ENCODE measurements at places on chromosomes 6 and 20. TPM values are rescaled to one million over a fixed set of nuclear protein-coding genes. Genes with fewer than 3 reads are reported as not detected.

DNA sequence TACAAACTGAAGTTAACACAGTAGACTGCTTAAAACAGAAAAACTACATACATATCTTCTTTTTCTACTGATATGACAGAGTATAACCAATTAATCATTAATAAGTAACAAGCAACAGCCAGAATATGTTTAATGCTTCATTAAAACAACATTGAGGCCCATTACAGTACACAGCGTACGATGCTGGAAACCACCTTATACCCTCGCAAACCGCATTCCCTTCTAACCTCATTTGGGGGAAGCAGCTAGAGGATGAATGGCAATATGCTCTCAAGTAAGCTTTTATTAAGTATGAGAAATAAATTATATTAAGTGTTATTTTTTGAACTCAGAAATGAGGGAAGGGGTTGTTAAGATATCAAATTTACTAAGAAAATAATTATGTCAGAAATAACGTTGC is 142.4 kb downstream of the GMDS start:
- peak; percentile 14 for DNase-seq

GRCh38 chr6:43933148-43933885 is 163.3 kb downstream of the VEGFA start:
- DNase-seq = no peak

GRCh38 chr20:50510706-50511542 is 741 bp downstream of the PTPN1 start:
- peak; percentile 38 for DNase-seq

DNA sequence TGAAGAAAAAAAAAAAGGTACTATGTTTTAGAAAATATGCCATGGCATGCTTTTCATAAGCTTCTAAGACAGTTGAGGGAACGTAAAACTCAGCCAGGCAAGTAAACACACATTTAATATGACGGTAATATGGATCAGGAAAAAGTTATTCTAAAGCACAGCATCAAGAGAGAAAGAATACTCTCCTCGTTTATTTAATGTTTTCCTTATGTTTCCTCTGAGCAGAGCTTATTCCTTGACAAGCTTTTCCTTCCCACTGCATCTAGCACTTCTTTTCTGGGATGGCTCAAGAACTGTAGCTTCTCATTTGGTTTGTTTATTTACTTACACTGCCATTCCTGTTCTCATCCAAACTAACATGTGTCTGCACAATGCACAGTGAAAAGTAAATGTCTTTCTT is 2.7 kb upstream of the RSPO3 start:
- DNase-seq = no peak

DNA sequence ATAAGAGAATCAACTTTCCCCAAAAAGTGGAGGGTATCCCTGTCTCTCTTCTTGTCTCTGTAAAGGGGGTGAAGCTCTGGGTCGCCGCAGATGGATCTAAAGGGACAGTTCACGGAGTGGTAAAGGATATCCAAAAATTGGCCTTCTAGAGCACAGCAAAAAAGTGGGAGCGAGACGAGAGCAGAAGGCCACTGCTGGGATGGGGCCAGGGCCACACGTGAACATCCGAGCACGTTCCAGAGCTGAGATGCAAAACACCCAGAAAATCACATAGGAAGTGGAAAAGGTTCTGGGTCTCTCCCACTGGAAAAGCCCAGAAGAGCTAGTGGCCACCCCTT is 837 bp downstream of the TRAM2 start:
- DNase-seq = no peak

- no peak for DNase-seq
Observed at GRCh38 chr6:36533321-36533720, 14.0 kb downstream of the STK38 start.

GRCh38 chr6:17336425-17336824 is 55.3 kb downstream of the RBM24 start:
- no peak for DNase-seq

GRCh38 chr6:4957521-4958231 is 46.2 kb downstream of the RPP40 start:
- peak; percentile 29 for DNase-seq

The NR2E1 gene
- not detected for total RNA-seq

- DNase-seq = no peak
Observed at GRCh38 chr20:57475388-57476083, 49.4 kb downstream of the CTCFL start.

DNA sequence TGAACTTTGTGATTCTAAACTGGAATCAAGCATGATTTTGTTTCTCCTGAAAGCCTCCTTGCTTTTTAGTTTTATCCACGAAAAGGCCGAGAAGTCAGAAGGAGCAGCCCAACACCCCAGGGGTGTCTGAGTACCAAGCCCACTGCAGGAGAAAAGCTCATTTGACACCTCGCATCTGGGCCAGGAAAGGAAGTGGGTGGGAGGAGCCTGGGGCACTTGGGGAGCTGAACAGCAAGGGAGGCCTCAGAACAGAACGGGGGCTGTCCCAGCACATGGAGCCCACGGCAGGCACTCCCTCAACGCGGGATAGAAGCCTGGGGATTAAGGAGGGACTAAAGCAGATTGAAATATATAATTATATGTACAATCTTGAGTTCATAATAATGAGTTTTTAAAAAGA is 6.6 kb downstream of the KIF25 start:
- no peak for DNase-seq

The KPNA5 gene
- 14.5 TPM for total RNA-seq

The CGA gene
- not detected for total RNA-seq

The ZSCAN31 gene
- total RNA-seq = 9.1 TPM

DNA sequence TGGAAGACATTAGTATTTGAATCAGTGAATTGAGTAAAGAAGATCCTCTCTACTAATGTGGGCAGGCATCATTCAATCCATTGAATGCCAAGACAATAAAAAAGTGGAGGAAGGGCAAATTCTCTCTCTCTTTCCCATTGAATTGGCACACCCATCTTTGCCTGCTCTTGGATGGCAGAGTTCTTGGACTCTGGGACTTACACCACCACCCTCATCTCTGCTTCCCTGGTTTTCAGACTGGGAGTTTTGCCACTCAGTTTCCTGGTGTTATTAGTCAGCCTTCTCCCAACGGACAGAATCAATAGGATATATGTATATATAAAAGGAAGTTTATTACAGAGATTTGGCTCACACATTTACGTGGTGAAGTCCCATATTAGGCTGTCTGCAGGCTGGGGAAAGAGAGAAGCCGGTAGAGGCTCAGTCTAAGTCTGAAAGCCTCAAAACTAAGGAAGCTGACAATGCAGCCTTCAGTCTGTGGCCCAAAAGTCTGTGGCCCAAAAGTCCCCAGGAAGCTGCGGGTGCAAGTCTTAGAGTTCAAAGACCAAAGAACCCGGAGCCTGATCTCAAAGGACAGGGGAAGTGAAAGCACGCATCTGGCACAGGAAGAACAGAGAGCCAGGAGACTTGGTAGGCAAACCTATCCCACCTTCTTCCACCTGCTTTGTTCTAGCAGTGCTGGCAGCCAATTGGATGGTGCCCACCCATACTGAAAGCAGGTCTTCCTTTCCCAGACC is 64.4 kb downstream of the SMPDL3A start:
- no peak for DNase-seq

DNA sequence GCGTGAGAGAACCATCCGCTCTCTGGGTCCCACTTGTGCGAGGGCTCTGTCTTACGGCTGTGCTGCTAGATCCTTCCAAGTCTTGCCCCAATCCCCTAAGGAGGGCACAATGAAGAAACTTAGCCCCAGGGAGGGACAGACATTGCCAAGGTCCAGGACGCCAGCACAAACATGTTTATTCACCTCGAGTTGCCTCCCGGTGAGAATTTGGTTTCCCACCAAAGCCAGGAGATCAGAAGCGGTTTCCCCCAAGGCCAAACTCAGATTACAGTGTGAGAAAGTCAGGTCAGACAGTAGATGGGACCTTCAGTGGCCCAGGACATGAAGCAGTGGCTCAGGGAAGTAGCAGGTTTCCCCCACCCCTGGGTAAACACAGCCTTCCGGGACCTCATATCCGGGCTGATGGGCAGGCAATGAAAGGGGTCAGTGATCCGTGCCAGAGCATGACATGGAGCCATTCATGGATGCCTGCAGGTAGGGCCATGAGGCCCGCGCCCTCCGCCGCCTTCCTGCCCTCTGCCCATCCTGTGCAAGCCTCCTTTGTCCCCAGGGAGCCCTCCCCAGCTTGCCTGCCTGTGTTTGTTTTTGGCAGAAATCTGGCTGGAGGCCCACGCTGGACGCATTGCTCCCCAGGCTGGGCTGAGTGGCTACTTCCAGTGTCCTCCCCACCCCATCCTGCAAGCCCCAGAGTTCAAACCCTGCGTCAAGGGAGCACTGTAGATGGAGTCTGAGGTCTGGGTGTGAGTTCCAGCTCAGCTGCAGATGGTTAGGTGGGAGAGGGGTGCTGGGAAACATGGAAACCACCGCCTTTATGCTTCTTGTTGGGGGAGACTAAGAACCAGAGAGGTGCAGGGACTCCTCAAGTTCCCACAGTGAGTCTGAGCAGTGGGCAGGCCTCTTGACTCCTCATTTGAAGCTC is 2.0 kb downstream of the BPIFB2 start:
- DNase-seq = peak; percentile 31

The EPHA7 gene
- under 0.01 TPM for total RNA-seq

DNA sequence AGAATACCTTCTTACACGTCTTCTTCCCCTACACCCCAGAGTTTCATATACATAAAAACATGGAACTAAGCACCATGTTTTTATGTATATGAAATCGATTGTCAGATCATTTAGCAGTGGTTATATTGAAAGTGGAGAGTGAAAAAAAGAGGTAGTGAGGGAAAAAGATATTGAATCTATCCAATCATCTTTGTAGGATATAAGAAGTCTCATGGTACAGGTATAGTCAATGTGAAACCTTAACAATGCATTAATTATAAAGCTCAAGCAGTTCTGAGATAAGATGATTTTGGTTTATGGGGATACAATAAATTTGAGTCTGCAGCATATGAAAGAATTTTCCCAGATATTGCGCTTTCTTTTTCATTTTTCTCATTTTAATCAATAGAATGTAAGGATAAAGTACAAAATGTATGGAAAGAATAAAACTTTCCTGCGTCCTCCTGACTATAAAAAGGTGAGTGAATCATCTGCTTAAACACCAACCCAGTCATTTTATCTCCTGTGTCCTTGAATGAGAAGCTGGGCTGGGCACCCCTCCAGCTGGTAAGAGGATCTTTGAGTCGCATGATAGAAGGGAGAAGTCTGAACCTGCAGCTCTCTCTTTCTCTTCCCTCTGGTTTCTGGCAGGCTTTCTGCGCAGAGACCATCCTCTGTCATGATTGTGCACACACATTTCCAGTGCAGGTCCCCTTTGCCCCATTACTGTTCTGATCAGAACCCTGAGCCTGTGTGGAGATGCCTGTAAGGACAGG is 28.1 kb upstream of the AKIRIN2 start:
- DNase-seq = no peak

The ARHGAP40 gene
- total RNA-seq = not detected

- DNase-seq = peak; percentile 41
Observed at GRCh38 chr6:2970034-2970685, 1.2 kb downstream of the SERPINB6 start.

DNA sequence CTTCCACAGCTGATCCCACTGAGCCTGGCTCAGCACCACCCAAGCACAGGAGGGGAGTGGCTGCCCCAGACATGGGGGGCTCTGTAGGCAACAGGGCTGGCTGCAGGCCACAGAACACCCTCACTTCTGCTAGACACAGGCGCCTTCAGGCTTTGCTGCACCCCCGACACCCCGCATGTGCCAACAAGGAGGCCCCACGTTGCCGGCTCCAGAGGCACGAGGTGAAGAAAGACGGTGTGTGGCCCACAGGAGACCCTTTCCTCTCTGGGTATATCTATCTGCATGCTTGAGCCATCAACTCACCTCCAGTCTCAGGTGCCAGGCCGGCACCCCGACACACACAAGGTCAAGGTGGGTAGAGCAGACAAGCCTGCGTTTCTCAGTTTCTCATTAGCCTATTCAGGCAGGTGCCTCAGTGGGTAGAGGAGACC is 158.3 kb downstream of the DLL1 start:
- DNase-seq = no peak

GRCh38 chr6:99151634-99152346 is 197.7 kb downstream of the FAXC start:
- peak; percentile 38 for DNase-seq

The VNN1 gene
- under 0.01 TPM for total RNA-seq

The NKX2-2 gene
- not detected for total RNA-seq

GRCh38 chr6:31750411-31751022 is 10.7 kb downstream of the MSH5 start:
- DNase-seq = no peak

- DNase-seq = peak; percentile 92
Observed at GRCh38 chr6:148440877-148441453, 98.3 kb downstream of the SASH1 start.

- peak; percentile 99 for DNase-seq
Observed at GRCh38 chr6:11653028-11653583, 115.6 kb downstream of the TMEM170B start.

The RPP21 gene
- total RNA-seq = 16.1 TPM

The ADGRF1 gene
- total RNA-seq = not detected

GRCh38 chr6:32177183-32177787 is 920 bp upstream of the RNF5 start:
- peak; percentile 73 for DNase-seq

DNA sequence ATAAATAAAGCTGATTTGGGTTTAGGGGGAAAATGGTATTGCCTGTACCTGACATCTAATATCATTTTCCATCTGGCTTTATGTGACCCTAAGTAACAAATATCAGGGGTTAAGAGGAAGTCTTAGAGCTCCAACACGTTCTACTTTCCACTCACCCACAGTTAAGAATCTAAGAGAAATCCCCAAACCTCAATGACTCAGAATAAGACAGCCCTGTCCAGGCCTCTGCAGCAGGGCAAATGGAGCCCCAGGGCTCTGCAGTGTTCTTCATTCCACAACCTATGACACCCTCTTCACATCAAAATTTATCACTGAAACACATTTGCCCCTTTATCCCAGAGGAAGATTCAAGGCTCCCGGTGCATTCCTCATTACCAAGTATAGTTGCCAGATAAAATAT is 20.3 kb upstream of the TENT5A start:
- DNase-seq = no peak

The HACE1 gene
- 11.1 TPM for total RNA-seq

DNA sequence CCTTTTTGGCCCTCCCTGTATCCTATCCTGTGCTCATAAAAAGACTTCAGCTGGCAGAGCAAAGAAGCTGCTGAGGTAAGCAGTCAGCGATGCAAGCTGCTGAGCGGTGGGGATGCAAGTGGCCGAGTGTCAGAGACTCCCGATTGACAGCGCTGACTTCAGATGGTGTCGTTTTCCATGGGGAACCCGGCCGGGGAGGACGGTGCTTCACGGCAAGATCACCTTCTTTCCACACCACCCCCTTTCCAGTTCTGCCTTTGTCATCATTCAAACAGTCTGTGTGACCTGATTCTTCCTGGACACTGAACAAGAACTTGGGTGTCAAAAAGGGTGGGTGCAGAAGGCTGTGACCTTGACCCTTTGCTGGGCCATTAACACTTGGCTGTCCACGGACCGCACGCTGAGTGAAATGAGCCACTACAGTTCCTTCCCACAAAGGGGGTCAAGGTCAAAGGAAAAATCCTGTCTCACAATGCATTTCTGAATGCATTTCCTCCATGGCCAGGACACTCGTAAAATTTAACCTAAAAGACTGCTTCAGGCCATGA is 52.9 kb upstream of the UNC93A start:
- DNase-seq = no peak

The GJA10 gene
- total RNA-seq = not detected

The ERVFRD-1 gene
- under 0.01 TPM for total RNA-seq

GRCh38 chr6:165929607-165930006 is 238.0 kb downstream of the TBXT start:
- no peak for DNase-seq

The BEND3 gene
- total RNA-seq = 1.3 TPM

All from lung microvascular endothelial cell (primary cell).